Cardiac septum (tissue), 1 donor: ENCODE measurements at places on chromosomes 16 and 17.
A peak's percentile ranks its signal among the peaks of the same experiment; 100 is the strongest.

- peak; percentile 66 for DNase-seq
These were observed 12.7 kb downstream of the SLC5A11 start for GRCh38 chr16:24858219-24859041.

DNA sequence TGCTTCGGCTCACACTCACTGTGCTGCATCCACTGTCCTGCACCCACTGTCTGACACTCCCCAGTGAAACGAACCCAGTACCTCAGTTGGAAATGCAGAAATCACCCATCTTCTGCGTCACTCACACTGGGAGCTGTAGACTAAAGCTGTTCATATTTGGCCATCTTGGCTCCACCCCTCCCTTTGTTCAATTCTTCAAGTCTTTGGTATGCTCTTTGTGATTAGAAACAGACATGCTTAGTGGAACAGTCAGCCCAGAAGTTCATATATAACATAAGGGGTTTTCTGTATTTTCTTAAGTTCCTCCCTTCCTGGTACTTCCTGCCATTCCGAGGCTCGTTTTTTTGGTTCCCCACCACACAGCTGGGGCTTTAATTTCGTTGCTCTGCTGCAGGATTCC is 398.5 kb upstream of the DYNLRB2 start:
- DNase-seq: no peak

GRCh38 chr17:49692751-49693150 is 14.9 kb upstream of the SPOP start:
- DNase-seq: no peak

GRCh38 chr17:301681-302299 is 50.8 kb downstream of the RPH3AL start:
- peak; percentile 49 for DNase-seq

- no peak for DNase-seq
These were observed 40.1 kb downstream of the BPTF start for GRCh38 chr17:67865438-67865837.

- no peak for DNase-seq
These were observed 59.8 kb downstream of the ANKRD11 start for GRCh38 chr16:89430436-89431157.

DNA sequence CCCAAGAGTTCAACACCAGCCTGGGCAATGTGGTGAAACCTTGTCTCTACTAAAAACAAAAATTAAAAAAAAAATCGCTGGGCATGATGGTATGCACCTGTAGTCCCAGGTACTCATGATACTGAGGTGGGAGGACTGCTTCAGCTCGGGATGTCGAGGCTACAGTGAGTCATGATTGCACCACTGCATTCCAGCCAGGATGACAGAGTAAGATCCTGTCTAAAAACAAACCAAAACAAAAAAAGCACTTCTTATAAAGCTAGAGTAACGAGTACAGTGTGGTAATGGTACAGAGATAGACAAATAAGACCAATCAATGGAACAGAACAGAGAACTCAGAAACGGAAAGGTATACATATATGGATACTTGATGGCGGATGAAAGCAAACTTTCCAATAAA is 4.4 kb downstream of the NSMCE1 start:
- DNase-seq: no peak

DNA sequence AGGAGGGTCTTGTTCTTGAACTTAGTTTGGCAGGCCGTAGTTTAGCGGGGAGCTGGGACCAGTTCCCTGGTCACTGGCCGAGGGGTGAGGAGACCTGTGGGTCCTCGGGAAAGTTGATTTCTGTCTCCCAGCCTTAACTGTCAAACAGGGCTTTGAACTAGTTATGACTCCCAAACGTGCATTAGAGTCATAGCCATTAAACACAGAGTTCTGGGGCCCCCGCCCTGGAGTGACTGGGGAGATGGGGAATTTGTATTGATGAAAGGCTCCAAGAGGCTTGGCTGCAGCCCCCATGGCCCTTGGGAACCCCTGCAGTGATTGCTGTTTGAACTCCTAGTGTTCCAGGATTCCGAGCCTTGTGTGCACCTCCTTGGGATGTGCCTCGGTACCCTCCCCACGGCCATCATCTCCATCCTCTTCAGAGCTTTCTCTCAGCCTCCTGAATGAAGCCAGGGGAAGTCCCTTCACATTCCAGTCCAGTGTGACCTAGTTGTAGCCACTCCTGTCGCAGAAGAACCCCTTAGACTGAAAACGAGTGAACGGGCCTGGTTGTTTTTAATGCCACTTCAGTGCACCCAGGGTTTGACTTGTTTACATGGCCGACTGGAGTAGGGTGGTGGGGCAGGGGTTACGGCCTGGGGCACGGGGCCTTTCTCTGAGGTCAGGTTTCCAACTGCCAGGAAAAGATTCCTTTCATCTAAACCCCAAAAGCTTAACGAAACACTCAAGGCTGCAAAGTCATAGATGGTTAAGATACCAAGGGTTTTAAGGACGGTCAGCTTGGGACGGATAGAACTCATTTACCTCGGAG is 1.4 kb downstream of the MPRIP start:
- DNase-seq: peak; percentile 73

DNA sequence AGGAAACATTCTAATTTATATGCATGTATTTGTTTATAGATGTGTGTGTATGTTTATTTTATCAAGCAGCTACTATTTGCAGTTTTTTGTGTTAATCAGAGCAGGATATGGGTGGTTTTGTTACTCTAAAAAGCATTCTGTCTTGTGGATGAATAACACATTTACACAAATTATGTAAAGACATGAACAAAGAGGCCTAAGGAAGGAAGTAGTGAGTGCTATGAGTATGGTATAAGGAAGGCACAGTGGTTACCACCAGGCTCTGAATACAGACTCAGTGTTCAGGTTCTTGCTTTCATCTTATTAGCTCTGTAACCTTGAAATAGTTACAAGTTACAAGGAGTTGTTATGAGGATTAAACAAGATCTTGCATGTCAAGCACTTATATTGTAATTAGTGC is 33.9 kb downstream of the STXBP4 start:
- no peak for DNase-seq

GRCh38 chr17:77479372-77480198 is 338.8 kb downstream of the SEC14L1 start:
- DNase-seq: no peak

DNA sequence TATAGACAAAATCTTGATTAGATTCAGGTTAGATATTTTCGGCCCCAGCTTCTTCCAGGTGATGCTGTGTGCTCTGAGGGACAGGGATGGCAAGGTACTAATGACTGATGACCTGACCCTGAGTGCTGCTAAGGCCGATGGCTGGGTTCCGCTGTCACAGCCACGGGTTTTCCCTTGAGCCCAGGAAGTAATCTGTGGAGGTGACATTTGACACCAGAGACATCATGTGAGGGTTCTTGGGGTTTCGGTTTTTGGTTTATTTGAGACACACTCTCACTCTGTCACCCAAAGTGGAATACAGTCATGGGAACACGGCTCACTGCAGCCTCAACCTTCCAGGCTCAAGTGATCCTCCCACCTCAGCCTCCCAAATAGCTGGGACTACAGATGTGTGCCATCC is 9.8 kb downstream of the OTOP3 start:
- DNase-seq: no peak

GRCh38 chr16:75576384-75576811 is 10.2 kb downstream of the GABARAPL2 start:
- no peak for DNase-seq

DNA sequence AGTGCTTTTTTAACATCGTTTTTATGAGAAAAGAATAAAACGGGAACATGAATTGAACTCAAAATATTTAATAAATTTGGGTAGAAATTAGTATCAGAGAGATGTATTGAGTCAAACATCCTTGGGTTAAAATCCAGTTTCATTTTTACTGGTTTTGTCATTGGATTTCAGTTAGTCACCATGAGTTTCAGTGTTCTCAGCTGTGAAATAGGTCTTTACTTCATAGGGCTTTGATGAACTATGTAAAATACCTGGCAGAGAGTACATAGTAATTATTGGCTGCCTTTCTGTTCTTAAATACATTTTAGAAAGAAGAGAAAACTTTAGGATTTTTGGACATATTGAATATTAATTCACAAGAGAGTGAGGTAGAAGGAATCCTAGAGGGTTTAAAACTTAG is 105.8 kb downstream of the TANC2 start:
- DNase-seq: no peak

- peak; percentile 55 for DNase-seq
These were observed 14.2 kb downstream of the TRPV3 start for GRCh38 chr17:3543453-3543852.

DNA sequence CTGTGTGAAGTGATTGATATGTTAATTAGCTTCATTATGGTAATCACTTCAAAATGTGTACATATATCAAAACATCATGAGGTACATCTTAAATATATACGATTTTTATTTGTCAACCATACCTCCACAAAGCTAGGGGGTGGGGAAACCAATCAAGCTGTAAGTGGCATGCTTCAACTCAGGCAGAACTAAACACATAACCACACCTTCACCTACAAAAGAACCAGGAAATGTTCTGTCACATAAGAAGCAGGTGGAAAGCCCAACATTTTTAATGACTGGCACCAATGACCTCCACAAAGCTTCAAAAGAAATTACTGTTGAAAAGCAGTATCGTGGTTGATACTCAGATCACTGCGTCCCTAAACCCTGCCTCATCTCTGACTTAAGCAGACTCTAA is 867.7 kb upstream of the EEF2KMT start:
- no peak for DNase-seq
